ENCODE measurements at places on chromosomes 12 and 14.

GRCh38 chr14:20179218-20179617, 11.5 kb upstream of the OR11G2 start:
- DNase-seq = no peak

GRCh38 chr14:78491048-78491447, 320.9 kb downstream of the NRXN3 start:
- DNase-seq = no peak

DNA sequence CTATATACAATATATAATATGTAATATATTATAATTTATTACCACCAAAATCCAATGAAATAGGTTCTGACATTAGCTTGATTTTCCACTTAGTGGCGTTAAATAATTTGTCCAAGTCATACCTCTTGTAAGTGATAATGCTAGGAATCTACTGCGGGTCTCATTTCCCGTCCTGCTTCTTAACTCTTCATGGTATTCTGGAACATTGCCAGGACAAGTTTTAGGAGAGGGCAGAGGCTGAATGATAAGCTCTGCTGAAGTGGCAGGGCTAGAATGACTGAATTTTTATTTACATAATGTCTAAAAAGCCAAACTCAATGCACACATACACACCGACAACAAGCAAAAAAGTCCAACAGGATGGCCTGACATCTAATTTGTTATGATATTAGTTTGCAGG, 70.4 kb upstream of the PTPRQ start:
- DNase-seq = no peak

- no peak for DNase-seq
Measured at GRCh38 chr12:56941299-56942017, 7.2 kb upstream of the SDR9C7 start.

DNA sequence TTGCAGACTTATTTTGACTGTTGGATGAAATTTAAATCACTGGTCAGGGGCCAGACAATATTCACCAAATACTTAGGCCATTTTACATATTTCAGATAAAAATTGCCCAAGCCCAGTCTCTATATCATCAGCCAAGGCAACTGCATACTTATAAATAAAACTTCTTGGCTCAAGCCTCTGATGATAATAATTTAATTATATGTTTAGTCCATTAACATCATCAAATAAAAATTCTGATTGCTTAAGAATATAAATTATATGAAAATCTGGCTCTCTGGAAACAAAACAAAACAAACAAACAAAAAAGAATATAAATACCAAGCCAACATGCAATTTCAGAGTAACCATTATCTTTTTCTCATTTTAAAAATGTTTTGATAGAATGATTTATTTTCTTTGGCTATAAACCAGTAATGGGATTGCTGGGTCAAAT, 165.2 kb downstream of the BTG1 start:
- no peak for DNase-seq

All from cortex of kidney (tissue), 1 donor.